Pulmonary artery endothelial cell (primary cell): ENCODE measurements at places on chromosomes 4 and X. TPM values are rescaled to one million over a fixed set of nuclear protein-coding genes. Genes with fewer than 3 reads are reported as not detected.

METTL14 gene
- 17.5 and 32.2 TPM in 2 replicates for total RNA-seq

EPHA5 gene
- not detected in 2 replicates for total RNA-seq

TNMD gene
- total RNA-seq: not detected in 2 replicates

TBX22 gene
- total RNA-seq: not detected in 2 replicates

CYTL1 gene
- 34.6 and 81.9 TPM in 2 replicates for total RNA-seq

TEX11 gene
- not detected in 2 replicates for total RNA-seq

SH3BGRL gene
- total RNA-seq: 25.6 and 35.0 TPM in 2 replicates

LIMCH1 gene
- 23.8 and 24.1 TPM in 2 replicates for total RNA-seq

RRH gene
- 0.07 TPM in 1 of 2 replicates, not detected in the other for total RNA-seq

RELL1 gene
- 231 and 291 TPM in 2 replicates for total RNA-seq

IL2 gene
- total RNA-seq: not detected in 2 replicates

TGIF2LX gene
- not detected in 2 replicates for total RNA-seq

STBD1 gene
- 2.6 TPM in 2 replicates for total RNA-seq
